Jurkat, Clone E6-1 (cell line): ENCODE measurements at places on chromosomes 4 and X.

DNA sequence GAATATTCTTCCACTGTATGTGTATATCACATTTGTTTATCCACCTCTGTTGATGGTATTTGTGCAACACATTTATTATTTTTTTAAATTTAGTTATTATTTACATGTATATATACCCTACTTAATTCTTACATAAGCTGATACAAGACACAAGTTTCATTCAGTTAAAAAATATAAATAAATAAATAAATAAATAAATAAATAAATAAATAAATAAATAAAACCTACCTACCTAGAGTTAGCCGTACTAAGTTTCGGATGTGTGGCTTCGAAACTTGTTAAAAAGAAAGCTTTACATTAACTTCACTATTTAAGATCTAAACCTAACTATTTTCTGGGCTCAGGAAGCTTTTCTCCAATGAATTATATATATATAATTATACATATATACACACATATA is 23.3 kb upstream of the REPS2 start:
- no peak for DNase-seq

- DNase-seq = no peak
Measured at GRCh38 chr4:48130100-48130499, 4.0 kb downstream of the TXK start.

DNA sequence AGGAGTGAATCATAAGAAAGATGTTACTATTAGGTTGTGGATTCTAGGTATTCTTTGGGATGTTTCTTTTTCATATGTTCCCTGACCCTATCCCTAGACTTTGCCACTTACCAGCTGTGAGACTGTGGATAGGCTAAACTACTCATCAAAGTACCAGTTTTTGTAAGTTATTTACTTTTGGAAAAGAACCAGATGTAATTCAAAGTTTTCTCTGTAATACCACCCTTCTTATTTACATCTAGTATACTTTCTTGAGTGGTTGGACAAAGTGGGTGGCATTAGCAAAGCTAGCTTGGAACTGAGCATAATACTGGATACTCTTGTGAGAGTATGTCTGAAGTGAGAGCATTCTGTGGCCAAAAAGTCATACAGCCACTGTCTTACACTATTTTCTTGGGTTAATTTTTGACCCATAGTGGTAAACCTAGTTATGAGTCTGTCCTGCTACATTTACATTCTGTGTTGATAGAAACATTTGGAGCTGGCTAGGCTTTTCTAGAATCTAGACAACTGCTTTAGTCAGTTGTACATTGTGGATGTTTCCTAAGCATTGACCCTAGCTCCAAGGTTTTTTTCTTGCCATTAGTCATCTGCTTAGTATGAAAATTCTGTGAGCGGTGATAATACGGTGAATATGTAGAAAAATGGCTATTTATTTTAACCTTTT is 41.7 kb downstream of the KDM6A start:
- DNase-seq = no peak

GRCh38 chr4:25032126-25032525 is 1.4 kb upstream of the LGI2 start:
- no peak for DNase-seq

- no peak for DNase-seq
Measured at GRCh38 chrX:79079477-79079876, 65.0 kb upstream of the GPR174 start.

DNA sequence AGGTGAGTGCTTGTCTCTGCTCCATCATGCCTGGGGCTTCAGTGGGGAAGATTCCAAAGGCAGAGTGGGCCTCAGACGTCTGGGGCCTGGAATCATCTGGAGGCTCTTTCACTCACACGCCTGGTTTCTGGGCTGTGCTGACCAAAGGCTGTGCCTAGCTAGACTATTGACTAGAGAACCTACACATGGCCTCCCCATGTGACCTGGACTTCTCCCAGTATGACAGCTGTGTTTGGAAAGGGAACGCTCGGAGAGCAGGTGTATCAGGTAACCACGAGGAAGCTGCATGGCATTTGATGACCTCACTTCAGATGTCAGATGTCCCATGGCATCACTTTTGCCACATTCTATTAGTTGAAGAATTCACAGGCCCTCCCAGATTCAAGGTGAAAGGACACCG is 51.0 kb downstream of the ADGRL3 start:
- DNase-seq = no peak

DNA sequence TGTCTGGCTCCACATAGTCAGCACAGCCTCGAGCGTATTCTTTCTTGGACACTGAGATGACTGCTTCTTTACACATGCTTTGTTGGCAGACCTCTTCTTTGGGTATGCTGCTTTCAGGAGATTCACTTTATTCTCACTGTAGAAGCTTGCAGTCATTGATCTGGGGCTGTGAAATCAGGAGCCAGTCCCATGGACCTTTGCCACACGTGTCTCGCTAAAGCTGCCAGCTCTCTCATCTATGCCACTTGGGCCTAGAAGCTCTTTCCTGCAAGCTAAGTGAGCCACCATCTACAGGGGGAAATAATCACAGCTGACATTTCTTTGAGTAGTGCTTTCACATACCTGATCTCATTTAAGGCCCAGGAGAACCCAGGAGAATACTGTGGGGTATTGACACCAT is 5.0 kb downstream of the RASL11B start:
- DNase-seq = no peak

DNA sequence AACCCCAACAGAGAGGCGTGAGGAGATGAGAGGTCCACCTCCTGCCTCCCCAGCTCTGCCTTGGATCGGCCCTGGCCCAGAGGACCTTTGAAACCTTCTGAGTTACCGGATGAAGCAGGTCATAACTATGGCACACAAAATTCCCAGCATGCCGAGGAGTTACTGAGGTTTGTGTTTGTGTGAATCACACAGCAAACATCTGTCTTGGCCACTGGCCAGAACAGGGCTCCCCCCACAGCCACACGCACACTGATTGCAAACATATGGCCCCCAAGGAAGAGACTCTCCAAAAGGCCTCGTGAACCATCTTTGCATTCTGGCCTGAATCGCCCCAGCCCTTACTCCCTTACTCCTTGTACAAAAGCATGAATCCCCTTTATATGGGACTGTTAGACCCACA is 18.9 kb downstream of the RPS4X start:
- DNase-seq = no peak

GRCh38 chrX:106451933-106452332 is 159.8 kb upstream of the RADX start:
- no peak for DNase-seq

DNA sequence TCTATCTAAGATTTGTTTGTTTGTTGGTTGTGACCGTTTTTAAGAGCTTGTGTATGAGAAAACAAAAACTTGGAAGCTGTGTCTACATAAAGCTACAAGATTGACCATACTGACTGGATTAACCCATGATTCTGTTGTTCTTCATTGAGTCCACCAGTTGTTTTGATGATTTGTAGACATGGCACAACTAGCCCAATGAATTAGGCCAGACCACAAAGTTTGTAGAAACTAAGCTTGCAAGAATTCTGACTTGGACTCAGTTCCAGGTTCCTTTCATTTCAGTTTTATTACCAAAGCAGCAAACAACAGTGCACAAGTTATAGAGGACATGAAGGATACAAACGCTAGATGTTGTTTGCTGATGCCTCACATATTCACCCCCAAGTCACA is 119.3 kb downstream of the RASGEF1B start:
- DNase-seq = no peak

- DNase-seq = no peak
Measured at GRCh38 chr4:48254381-48255071, 15.1 kb downstream of the TEC start.

GRCh38 chr4:187065396-187065795 is 341.7 kb upstream of the FAT1 start:
- no peak for DNase-seq

DNA sequence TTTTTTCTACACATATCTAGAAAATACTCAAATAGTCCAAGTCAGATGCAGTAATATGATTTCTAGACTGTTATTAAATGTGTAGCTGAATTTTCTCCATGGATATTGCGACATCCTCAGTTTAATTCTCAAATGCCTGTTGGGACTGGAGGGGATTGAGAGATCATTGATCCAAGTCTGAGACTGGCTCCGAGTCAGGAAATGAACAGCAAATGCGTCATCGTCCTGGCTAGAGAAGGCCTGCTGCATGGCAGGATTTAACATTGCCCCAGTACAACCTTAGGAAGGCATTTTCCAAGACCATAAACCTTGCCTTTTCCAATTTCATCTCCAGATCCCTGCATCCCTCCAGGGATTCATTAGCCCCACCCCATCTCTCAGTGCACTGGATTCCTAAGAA is 56.6 kb upstream of the SLC6A14 start:
- no peak for DNase-seq

- DNase-seq = no peak
Measured at GRCh38 chrX:9271789-9272525, 192.9 kb upstream of the TBL1X start.

DNA sequence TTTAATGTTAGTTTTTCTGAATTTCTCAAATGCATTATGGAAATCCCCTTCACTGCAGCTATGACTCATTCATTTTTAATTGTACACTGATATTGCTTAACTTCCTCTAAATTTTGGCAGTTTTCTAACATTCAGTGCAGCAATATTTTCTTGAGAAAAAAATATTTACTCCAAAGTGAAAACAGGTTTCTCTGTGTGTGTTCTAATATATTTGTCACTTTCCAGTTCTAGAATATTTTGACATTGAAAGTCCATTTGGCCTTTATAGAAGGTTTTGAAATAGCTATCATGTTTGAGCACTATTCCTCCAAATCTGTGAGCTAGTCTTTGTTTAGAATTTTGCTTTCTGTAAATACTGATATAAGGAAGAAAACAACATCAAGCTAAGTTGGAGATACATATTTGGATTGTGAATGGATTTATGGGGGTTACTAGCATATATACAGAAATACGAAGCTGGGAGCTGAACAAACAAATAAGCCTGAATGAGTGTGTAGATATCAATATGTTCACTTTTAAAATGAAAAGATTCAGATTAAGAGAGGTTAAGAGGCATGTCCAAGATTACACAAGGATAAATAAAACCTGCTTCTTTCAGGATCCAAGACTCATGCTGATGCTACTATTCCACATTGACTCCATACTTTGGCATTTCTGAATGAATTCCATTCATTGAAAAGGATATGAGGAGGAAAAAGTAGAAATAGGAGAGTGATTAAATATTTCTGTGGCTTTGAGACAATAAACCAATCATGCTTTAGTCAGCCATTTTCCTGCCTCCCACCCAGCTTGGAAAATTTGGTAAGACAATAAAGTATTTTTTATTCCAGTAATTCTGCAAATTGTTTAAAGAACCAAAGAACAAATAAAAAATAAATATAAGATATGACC is 57.3 kb upstream of the SLIT2 start:
- DNase-seq = no peak

- DNase-seq = no peak
Measured at GRCh38 chr4:73619346-73619745, 890 bp downstream of the RASSF6 start.

DNA sequence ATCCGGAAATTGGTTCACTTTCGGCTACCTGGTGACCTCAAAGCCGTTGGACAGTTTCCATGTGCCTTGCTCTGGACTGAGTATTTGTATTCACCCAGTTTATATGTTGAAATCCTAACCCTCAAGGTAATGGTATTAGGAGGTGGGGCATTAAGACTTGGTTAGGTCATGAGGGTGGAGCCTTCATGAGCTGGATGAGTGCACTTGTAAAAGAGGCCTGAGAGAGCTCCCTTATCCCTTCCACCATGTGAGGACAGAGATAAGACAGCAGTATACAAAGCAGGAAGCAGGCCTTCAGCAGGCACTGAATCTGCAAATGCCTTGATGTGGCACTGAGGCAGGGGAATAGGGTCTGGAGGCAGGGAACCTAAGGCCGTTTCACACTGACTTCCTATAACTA is 5.3 kb upstream of the OPHN1 start:
- no peak for DNase-seq

- peak; percentile 17 for DNase-seq
Measured at GRCh38 chrX:153032397-153033118, 23.7 kb upstream of the PNMA3 start.

GRCh38 chrX:124476562-124476961 is 130.2 kb downstream of the SH2D1A start:
- DNase-seq = no peak

DNA sequence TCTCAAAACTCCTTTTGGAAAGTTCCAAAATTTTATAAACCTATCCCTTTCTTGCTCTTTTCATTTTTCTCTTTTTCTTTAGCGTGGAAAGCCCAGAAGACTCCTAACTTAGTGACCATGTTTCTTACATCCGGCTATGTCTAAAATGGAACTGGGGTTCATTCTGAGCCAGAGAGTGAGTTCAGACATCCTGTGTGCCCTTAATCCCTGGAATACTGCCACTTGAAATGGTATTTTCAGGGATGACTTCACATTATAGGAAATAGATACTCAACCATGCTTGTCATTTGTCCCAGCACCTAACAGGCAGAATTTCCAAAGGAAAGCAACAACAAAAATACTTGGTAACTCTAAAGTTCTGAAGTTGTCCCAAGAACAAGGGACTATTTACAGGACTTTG is 379.6 kb downstream of the ARHGAP24 start:
- DNase-seq = no peak

DNA sequence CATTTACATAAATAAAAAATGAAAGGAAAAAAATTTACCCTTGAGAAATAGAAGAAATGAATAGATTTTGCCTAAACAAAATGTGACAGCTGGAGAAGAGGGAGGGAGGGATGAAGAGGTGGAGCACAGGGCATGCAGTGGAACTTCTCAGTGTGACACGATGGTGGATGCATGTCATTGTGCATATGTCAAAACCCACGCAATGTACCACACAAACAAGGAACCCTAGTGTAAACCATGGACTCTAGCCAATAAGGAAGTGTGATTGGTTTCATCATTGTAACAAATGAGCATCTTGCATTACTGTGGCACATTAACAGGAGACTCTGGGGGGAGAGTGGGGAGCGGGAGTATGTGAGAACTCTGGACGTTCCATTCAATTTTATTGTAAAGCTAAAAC is 58.6 kb downstream of the GATB start:
- DNase-seq = no peak

GRCh38 chrX:116607776-116608175 is 145.0 kb upstream of the CT83 start:
- no peak for DNase-seq
